Fibroblast of upper back skin (primary cell): ENCODE measurements at places on chromosomes 12 and 14.

- DNase-seq, result no peak
These were observed 294.6 kb downstream of the GXYLT1 start for GRCh38 chr12:41850046-41850445.

GRCh38 chr14:41806366-41806975 is 199.8 kb downstream of the LRFN5 start:
- DNase-seq, result no peak

GRCh38 chr12:1444142-1444516 is 150.3 kb downstream of the FBXL14 start:
- no peak for DNase-seq

DNA sequence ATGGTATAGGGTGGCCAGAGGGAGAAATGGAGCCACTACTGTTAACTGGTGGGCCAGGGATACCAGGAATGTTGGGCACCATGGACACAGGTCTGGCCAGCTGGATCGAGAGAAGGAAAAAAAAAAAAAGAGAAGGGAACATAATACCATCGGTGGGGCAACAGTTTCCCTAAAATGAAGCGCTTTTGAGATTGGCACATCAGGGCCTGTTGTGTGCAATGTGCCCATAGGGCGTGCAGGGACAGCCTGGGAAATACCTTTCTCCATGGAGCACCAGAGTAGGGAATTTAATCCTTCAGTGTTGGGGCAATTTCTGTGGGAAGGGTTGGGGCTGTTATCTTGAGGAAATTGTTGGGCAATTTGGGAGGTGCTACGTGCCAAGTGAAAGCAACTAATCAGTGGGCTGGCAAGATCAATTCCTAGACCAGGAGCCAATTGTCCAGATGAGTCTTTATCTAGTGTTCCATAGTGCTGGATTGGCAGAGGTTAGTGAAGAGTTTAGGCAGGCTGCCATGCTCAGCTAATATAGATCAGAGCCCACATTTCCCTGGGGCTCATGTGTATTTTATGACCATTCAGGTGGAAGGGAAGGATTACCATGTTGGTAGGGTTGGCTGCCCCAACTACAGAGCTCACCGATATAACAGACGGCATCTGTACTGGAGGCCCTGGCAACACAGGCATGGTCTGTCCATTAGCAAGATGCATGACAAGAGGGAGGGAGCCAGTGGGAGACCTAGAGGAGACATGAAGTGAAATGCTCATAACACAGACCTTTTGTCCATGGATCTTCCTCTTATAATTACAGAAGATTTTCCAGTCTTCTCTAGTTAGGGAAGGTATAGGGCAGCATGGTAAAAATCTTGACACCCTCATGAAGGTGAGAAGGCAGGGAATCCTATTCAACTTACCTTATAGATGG is 25.5 kb upstream of the NPFF start:
- DNase-seq, result no peak
